ENCODE measurements at places on chromosomes 11 and 22.

GRCh38 chr11:73579641-73580434 is 18.1 kb downstream of the FAM168A start:
- no peak for DNase-seq

DNA sequence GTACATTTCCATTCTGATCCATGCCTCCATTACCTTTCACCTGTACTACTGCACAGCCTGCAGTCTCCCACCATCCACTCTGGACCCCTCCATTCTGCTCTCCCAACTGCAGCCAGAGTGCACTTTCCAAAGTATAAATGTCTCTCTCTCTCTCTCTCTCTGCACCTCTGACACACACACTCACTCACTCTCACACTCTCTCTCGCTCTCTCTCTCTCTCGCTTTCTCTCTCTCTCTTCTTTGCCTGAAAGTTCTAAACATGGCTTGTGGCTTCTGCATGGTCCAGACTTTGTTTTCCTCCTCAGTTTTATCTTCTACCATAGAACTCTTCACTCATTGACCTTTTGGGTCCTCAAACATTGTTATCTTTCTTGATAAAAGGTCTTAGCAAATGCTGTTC is 76.6 kb downstream of the WNT11 start:
- DNase-seq, result no peak

GRCh38 chr11:112306230-112306629 is 45.6 kb upstream of the PLET1 start:
- DNase-seq, result no peak

DNA sequence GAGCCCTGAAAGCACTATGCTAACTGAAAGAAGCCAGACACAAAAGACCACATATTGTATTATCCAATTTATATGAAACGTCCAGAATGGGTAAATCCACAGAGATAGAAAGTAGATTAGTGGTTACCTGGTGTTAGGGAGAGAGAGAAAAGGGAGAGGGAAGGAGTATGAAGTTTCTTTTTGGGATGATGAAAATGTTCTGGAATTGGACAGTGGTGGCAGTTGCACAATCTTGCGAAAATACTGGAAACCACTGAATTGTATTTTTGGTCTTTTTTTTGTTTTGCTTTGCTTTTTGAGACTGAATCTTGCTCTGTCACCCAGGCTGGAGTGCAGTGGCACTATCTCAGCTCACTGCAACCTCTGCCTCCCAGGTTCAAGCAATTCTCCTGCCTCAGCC is 63.5 kb downstream of the MRTFA start:
- no peak for DNase-seq

- no peak for DNase-seq
These were observed 203.9 kb upstream of the BLID start for GRCh38 chr11:122319691-122320620.

DNA sequence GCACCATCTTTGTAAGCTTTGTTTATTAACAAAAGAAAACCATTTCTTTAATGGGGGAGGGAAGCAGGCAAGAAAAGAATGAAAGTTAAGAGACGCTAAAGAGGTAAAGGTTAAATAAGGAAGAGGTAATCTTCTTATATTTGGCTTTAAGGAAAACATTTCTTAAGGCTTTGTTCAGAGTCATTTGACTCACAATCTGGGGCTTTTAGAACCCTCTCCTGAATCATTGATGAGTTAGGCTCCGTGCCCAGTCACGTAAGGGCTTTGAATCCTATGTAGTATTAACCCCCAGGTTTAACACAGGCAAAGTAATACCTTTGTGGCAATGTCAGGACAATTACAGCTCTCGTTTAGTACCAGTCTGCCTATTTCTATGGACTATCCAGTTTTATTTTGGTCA is 26.1 kb downstream of the MADD start:
- no peak for DNase-seq

DNA sequence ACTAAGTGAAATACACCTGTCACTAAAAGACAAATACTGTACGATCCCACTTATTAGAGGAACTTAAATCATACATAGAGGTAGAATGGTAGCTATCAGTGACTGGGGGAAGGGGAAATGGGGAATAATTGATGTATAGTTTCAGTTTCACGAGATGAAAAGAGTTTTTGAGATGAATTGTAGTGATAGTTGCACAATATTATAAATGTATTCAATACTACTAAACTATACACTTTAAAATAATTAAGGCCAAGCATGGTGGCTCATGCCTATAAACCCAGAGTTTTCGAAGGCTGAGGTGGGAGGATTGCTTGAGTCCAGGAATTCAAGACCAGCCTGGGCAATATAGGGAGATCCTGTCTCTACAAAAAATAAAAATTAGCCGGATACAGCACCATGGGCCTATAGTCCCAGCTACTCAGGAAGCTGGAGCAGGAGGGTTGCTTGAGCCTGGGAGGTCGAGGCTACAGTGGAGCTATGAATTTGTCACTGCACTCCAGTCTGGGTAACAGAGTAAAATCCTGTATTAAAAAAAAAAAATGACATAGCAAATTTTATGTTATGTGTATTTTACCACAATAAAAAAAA is 40.4 kb downstream of the SERPIND1 start:
- DNase-seq, result no peak
